ENCODE measurements at places on chromosomes 11 and 22. TPM values are rescaled to one million over a fixed set of nuclear protein-coding genes. Genes with fewer than 3 reads are reported as not detected.

GRCh38 chr11:72688929-72689328 lies 14.7 kb upstream of the PDE2A start:
- no peak for DNase-seq
- H3K27ac ChIP-seq: no peak overlapping the region
- H3K4me3 ChIP-seq: no peak overlapping the region
- H3K4me1 ChIP-seq: no peaks in the 10 kb centered on the region
- peaks cover 30% of the 10 kb centered on the region for H3K36me3 ChIP-seq
- H3K27me3 ChIP-seq: no peaks in the 10 kb centered on the region

GRCh38 chr11:121241343-121242211 lies 51.0 kb upstream of the SC5D start:
- no peaks in the 10 kb centered on the region for H3K27me3 ChIP-seq
- DNase-seq: no peak
- H3K4me1 ChIP-seq: no peaks in the 10 kb centered on the region

GRCh38 chr11:16953663-16954062 lies 60.6 kb downstream of the PLEKHA7 start:
- H3K27me3 ChIP-seq: no peaks in the 10 kb centered on the region
- H3K27ac ChIP-seq: no peak overlapping the region
- H3K4me3 ChIP-seq: no peak overlapping the region
- DNase-seq: no peak

GRCh38 chr11:76120513-76121101 lies 85.7 kb downstream of the WNT11 start:
- peaks cover 16% of the 10 kb centered on the region for H3K4me1 ChIP-seq
- no peaks in the 10 kb centered on the region for H3K27me3 ChIP-seq
- DNase-seq: no peak
- no peak overlapping the region for H3K4me3 ChIP-seq
- no peaks in the 10 kb centered on the region for H3K36me3 ChIP-seq

Gene PTPN5
- not detected for total RNA-seq

All from body of pancreas (tissue), 4 donors.